ENCODE measurements at places on chromosomes 2 and 18.

DNA sequence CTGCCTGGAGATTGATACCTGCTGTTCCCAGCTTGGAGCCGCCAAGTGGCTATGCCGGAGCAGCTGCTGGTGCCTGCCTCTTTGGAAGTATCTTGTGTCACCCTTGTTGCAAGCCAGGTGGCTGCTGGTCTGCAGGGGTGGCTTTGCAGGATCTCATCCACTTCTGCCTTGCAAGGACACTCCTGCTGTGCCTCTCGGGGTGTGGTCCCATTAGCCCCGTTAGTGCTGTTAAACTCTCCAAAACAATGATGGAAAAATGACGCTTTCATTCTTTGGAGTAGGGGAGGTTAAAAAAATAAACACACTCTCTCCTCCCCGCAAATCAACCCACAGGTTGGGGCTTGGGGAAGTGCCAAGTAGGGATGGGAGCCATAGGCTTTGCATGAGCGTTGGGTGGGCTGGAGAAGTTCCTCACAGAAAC lies 352.8 kb downstream of the RNF144A start:
- no peak for DNase-seq

- DNase-seq, result no peak
These were observed 67.6 kb downstream of the SLC66A3 start for GRCh38 chr2:11222845-11223244.

DNA sequence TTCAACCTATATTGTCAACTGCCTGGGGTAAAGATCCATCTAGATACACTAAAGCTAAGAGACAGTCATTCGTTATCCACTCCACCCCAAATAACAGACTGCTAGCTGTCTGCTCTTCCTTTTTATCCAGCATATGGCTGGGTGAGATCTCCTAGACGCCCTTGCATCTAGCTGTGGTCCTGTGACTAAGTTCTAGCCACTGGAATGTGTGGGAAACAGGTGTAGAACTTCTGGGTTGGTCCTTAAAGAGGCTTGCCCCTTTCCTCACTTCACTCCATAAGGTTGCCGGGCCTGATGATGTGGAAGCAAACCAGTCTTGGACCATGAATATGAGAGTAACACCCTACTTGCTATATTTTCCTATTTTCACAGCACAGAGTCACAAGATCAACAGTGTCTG lies 3.2 kb downstream of the COA5 start:
- DNase-seq, result no peak

DNA sequence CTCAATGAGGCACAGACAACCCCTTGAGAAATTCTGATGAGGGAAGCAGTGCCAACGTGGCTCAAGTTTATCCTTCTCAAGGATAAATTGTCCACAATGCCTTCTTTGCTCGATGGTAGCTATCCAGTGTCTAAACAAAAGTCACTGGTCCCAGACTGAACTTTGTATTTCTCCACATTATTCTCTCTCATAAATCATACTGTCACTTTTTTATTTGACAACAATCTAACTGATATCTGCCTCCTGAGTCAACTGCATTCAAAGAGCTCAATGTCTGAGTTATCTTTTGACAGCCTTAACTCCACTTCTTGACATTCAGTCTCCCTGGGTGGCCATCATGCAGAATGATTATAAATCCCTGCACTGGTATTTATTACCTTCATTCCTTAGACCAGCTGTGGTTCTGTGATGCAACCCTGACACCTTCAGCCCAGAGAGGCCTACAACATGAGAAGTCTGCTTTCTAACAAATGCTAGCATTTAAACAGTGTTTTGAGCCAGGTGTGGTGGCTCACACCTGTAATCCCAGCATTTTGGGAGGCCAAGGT lies 38.2 kb downstream of the IMMT start:
- DNase-seq, result no peak

DNA sequence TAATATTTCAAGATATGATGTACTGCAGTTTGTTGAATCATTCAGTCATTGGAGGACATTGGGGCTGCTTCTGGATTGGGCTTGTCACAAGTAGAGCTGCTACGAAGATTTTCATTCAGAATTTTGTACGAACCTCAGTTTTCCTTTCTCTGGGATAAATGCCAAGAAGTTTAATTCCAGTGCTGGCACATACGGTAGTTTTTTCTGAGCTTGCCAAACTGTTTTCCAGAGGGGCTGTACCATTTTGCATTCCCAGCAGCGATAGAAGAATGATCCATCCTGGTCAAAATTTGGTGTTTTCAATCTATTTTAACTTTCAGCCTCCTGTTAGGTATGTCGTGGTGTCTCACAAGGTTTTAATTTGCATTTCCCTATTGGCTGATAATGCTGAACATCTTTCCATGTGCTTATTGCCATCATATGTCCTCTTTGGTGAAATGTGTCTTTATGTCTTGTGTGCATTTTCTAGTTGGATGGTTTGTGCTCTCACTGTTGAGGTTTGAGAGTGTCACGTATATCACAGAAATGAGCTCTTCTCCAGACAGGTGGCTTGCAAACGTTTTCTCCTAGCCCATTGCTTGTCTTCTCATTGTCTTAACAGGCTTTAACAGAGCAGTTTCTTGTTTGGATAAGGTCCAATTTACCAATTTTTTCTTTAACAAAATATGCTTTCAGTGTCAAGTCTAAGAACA lies 612.6 kb downstream of the GALR1 start:
- DNase-seq, result no peak

DNA sequence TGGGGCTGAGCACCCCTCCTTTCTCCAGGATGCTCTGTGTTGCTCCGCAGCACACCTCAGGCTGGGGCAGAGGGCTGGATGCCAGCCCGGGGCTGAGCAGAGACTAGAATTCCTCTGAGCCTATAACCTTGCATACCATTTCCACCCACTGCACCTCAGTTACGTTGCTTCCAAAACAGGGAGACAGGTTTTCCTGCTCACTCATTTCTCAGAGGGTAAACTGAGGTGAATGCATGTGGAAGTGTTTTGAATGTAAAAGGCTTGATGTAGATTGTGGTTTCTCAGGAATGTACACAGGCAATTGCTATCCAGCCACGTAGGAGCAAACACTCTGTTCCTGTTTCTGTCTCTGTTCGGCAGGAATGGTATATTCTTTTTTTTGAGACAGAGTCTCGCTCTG lies 45.3 kb downstream of the EDAR start:
- DNase-seq, result no peak

GRCh38 chr18:68121826-68122225 lies 593.1 kb downstream of the TMX3 start:
- no peak for DNase-seq

DNA sequence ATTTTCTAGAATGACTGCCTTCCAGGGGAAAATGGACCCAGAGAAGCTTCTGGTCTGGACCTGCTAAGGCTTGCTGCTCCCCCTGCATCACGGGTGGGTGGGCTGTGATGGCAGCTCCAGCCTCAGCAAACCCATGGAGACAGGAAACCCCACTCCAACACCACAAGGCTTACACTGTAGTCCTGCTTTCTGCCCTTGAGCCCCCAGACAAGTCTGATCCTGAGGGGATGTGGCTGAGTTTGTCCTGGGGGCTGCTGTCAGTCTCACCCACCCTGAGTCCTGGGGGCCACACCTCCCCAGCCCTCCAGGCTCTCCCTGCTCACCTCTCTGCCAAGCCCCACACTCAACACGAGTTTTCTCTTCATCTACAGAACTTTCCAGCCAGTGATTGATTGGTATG lies 279.4 kb downstream of the EIPR1 start:
- DNase-seq, result no peak

DNA sequence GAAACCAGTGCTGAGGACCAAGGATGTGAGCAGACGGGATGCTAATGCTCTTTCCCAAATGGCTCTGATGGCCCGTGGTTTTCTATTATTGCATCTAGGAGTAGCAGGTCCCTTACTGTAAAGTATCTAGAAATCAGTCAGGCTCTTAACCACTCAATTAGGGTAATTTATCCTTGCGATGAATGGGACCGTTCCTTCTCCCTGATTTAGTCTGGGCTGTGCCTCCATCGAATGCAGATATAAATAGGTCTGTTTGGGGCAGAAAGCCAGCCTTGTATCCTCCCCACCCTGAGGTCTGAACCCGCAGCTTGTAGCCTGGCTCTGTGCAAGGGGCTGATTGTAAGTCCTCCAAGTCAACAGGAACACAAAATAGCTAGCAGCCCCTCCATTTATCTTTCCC lies 9.5 kb upstream of the SMARCAL1 start:
- no peak for DNase-seq
